ENCODE measurements at places on chromosomes 6 and 20. TPM values are rescaled to one million over a fixed set of nuclear protein-coding genes. Genes with fewer than 3 reads are reported as not detected.

SLC17A2 gene
- not detected for polyA plus RNA-seq

PSMB9 gene
- 19.0 TPM for polyA plus RNA-seq

LGSN gene
- not detected for polyA plus RNA-seq

SRC gene
- polyA plus RNA-seq, result 39.3 TPM

ATP6V1G2 gene
- polyA plus RNA-seq, result 1.1 TPM

AURKA gene
- 59.3 TPM for polyA plus RNA-seq

HCK gene
- polyA plus RNA-seq, result not detected

HRH3 gene
- polyA plus RNA-seq, result not detected

CGA gene
- polyA plus RNA-seq, result not detected

NELFCD gene
- polyA plus RNA-seq, result 84.9 TPM

LY86 gene
- not detected for polyA plus RNA-seq

OR2H2 gene
- polyA plus RNA-seq, result not detected

RAE1 gene
- polyA plus RNA-seq, result 42.3 TPM

PRDM13 gene
- not detected for polyA plus RNA-seq

SEMG1 gene
- not detected for polyA plus RNA-seq

TRAPPC3L gene
- polyA plus RNA-seq, result 0.18 TPM

FNDC11 gene
- polyA plus RNA-seq, result 0.60 TPM

UTRN gene
- 10.0 TPM for polyA plus RNA-seq

COL9A3 gene
- polyA plus RNA-seq, result 0.16 TPM

PRICKLE4 gene
- polyA plus RNA-seq, result 0.25 TPM

MYBL2 gene
- polyA plus RNA-seq, result 12.7 TPM

FAM217A gene
- polyA plus RNA-seq, result not detected

C6orf52 gene
- polyA plus RNA-seq, result 0.60 TPM

FGD2 gene
- polyA plus RNA-seq, result not detected

GMPR gene
- polyA plus RNA-seq, result 3.2 TPM

GABRR1 gene
- not detected for polyA plus RNA-seq

GPR6 gene
- polyA plus RNA-seq, result not detected

GSTA3 gene
- polyA plus RNA-seq, result not detected

RAET1G gene
- polyA plus RNA-seq, result 32.3 TPM

RIPPLY2 gene
- 0.16 TPM for polyA plus RNA-seq

FAM83D gene
- 52.5 TPM for polyA plus RNA-seq

SAMD5 gene
- polyA plus RNA-seq, result 0.87 TPM

OLIG3 gene
- polyA plus RNA-seq, result not detected

SLC13A3 gene
- 1.8 TPM for polyA plus RNA-seq

DNAH8 gene
- polyA plus RNA-seq, result not detected

PTK6 gene
- polyA plus RNA-seq, result 0.29 TPM

MOCS1 gene
- polyA plus RNA-seq, result 4.4 TPM

WFDC2 gene
- polyA plus RNA-seq, result 13.6 TPM

EIF6 gene
- polyA plus RNA-seq, result 427 TPM

STX11 gene
- 1.0 TPM for polyA plus RNA-seq

MYL9 gene
- 3.7 TPM for polyA plus RNA-seq

C20orf141 gene
- not detected for polyA plus RNA-seq

TMC2 gene
- polyA plus RNA-seq, result not detected

COL20A1 gene
- not detected for polyA plus RNA-seq

SLC22A1 gene
- 0.08 TPM for polyA plus RNA-seq

SDCBP2 gene
- polyA plus RNA-seq, result 22.2 TPM

LPA gene
- not detected for polyA plus RNA-seq

COL10A1 gene
- not detected for polyA plus RNA-seq

VGLL2 gene
- not detected for polyA plus RNA-seq

MDFI gene
- polyA plus RNA-seq, result 121 TPM

RAB5IF gene
- 117 TPM for polyA plus RNA-seq

SOBP gene
- polyA plus RNA-seq, result not detected
